Activated CD4-positive, alpha-beta T cell treated with anti-CD3 and anti-CD28 coated beads, Interleukin-2, amount 50 U/mL, for 1 hour (primary cell): ENCODE measurements at places on chromosomes 5 and 9.
A peak's percentile ranks its signal among the peaks of the same experiment; 100 is the strongest.

GRCh38 chr9:93576258-93577077, at the start of gene PHF2:
Gene PHF2 (plus strand): TSS chr9:93576584. CDS start chr9:93576774, 190 bp downstream.
- peak; percentile 39 for DNase-seq

GRCh38 chr5:69368458-69369339, 621 bp downstream of the AK6 start:
- DNase-seq, result no peak

DNA sequence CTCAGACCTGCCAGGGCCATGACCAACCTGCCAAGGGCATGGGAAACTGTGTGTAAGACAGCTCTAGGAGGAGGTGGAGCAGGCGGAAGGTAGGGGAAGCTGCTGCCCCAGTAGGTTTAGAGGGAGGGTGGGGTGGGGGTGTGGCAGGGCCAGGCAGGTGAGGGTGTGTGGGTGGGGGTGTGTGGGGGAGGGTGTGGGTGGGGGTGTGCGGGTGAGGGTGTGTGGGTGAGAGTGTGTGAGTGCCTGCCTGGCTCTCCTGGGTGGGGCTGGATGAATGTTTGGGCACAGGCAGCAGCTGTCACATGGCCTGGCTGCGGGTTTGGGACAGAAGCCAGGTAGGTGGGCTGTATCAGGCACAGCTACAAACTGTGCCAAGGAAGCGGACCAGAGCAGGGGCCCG, 8.8 kb upstream of the N4BP3 start:
- DNase-seq, result no peak

GRCh38 chr9:98248737-98249474, 6.5 kb downstream of the TBC1D2 start:
- DNase-seq, result no peak

DNA sequence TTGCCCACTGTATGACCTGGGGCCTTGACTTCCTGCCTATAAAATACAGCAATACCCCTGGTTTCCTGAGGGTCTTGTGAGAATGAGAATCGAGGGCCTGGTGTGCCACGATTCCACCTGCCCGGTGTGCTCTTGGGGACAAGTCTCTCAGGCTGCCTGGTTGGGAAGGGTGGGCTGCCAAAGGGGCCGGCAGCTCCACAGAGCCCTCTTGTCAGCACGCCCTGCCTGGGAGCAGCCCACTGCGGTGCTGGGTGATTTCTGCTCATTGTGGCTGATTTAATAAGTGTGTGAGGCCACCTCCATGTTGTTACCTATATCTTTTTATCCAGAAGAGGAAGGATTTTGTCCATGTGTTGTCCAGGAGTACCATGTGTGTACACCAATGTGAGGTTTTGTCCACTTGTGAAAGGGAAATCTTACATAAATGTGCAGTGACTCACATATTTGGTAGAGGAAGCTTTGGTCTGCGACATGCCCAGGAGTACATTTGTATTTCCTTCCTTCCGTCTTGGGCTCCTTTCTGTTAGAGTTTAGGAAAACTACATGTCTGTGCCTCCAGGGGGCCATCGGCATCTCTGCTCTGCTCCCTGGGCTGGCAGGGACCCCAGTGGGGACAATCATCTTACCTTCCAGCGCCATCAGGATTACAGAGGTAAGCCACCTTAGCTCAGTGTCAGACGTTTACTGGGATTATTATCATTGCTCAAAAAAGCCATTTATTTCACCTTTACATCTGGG, 108.6 kb downstream of the PHF2 start:
- no peak for DNase-seq

- DNase-seq, result no peak
Measured at GRCh38 chr5:113063927-113064326, 87.3 kb downstream of the DCP2 start.

DNA sequence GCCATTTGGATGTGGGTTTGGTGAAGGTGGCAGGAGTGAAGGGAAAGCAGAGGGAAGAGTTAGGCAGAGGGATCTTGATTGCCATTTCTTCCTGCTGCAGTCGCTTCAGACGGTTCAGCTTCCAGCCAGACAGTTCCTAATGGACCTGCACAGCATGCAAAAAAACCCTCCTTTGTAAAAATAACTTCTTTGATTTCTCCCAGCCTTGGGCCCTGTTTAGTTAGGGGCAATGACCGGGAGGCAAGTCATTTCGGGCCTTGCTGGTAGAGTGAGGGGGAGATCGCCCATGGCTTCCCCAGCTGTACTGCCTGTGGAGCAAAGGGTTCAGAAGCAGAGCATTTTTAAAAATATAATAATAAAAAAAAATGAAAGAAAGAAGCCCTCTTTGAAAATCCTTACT, 67.2 kb upstream of the TLE1 start:
- no peak for DNase-seq

DNA sequence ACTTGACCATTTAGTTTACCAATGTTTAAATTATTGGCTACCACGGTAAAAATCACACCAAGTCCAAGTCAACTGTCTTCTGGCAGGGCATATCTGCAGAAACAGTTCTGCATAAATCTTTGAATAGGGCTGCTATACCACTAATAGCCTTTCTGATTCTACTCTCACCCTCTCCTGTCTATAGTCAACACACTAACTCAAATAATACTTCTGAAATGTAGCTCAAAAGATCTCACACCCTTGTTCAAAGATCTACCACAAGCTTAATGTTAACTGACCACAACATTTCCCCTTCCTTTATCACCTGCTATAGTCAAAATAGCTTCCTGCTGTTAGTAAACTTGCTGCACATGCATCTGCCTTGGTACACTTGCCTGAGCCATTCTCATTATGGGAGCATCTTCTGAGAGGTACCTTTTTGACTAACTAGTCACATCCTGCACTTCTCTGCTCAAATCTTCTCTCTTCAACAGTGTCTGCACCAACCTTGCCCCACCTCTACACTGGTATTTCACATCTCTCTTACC, 319.4 kb downstream of the CDH10 start:
- DNase-seq, result no peak

GRCh38 chr5:154196281-154196680, 5.7 kb downstream of the GALNT10 start:
- no peak for DNase-seq

DNA sequence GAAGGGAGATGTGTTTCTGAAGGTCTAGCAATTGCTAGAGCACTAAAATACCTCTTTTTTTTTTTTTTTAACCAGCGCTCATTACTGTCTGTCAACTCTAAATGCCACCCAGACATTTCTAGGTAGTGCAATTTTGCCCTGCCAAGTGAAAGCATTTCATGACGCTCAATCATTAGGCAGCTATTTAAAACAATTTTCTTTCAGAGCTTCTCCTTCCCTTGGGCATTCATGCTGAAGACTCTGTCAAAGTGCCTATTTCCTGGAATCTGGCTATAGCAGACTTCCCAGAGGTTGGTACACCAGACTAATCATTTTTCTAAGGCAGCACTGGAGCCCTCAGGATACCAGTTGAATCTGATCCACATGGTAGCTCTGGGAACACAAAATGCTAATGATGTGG, 97.0 kb upstream of the ANKRD55 start:
- DNase-seq, result no peak

DNA sequence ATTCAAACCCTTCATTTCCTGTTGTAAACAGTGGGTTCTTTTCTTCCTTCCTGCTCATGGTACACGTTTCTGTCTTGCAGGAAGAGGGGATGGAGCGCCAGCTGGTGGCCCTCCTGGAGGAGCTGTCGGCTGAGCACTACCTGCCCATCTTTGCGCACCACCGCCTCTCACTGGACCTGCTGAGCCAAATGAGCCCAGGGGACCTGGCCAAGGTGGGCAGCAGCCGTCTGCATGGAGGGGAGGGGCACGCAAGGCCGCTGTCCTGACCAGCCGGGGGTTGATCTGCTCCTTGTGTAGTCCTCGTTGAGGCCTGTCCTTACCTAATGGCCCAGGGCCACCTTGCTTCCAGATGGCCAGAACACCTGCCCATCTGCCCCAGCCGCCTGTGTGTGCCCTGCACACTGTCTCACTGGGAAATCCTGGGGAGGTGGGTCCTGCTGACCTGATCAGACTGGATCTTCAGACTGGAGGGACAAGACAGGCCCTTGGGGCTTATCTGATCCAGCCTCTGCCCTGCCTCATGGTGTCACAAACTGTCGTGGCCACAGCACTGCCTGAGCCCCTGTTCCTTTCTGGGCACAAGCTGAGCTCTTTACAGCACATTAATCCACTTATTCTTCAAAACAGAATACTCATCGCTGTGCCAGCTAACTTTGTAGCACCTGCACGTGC, 44.7 kb downstream of the LRSAM1 start:
- no peak for DNase-seq

DNA sequence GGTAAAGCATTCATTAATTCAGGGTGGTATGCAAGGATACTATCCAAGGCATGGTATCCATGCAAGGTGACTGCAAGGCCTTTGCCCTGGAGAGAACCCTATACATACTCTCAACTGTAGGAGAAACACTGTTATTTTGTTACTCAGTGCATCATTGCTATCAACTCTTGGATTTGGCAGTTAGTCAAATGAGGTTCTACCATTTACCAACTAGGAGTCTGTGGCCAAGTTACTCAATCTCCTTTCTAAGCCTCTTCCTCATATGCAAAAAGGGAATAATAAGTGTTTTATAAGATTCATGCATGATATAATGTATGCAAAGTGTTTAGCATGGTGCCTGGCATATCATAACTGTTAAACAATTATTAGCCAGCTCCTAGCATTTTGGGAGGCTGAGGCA, 4.0 kb downstream of the PCDHGC3 start:
- no peak for DNase-seq

DNA sequence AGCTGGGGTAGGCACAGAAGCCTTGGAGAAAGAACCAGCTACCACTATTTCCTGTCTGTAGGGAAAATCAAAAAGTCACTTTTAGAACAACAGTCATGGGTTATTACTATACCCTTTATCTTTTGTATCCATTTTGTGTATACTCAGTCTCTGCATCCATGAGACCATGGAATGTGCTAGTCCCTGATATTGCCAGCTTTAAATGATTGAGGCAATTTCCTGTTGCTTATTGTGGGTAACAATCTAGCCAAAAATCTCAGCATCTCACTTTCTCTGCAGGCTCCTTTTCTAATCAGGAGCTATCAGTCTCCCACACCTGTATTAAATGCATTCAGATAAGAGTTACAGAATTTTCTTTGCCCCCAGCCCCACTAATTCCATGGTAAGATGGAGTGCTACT, 968 bp upstream of the KDM3B start:
- no peak for DNase-seq

- DNase-seq, result no peak
Measured at GRCh38 chr9:15433191-15433590, 10.5 kb downstream of the SNAPC3 start.

DNA sequence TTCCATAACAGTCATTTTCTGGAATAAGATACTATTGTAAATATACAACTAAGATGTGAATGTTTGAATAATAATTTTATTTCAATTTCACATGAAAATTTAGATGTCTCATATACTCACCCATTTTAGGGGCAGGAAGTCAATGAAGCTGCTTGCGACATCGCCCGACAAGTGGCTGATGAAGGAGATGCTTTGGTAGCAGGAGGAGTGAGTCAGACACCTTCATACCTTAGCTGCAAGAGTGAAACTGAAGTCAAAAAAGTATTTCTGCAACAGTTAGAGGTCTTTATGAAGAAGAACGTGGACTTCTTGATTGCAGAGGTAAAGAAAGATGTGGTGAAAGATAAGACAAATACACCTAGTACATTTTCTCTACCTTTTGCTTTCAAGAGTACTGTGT, 8.6 kb downstream of the BHMT start:
- no peak for DNase-seq

DNA sequence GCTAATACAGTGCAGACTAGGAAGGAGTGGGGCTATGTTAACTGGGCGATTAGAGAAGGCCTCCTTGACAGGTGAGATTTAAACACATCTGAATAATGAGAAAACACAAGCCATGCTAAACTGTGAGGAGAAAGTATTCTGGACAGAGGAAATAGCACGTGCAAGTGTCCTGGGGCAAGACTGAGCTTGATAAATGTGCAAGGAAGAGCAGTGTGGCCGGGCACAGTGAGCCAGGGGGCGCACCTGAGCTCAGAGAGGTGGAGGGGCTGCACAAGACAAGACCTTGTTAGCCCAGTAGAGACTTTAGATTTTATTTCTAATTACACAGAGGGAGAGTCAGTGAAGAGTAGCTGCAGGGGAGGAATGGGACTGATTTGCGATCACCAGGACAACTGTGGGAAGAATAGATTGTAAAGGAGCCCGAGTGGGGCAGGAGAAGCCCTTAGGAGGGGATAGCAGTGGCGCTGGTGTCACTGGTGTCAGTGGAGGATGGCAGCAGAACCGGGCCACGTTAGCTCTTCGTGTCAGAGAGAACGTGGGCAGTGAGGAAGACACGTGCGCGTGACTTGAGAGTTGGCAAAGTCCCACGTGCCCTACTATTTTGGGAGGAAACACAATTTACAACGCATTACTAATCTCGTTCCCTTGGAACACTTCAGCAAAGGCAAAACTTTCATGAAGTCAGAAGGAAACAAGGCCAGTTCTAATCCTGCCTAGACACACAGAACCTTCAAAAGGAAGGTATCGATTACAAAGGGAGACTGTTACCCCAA, 17.9 kb upstream of the C5orf47 start:
- DNase-seq, result no peak

DNA sequence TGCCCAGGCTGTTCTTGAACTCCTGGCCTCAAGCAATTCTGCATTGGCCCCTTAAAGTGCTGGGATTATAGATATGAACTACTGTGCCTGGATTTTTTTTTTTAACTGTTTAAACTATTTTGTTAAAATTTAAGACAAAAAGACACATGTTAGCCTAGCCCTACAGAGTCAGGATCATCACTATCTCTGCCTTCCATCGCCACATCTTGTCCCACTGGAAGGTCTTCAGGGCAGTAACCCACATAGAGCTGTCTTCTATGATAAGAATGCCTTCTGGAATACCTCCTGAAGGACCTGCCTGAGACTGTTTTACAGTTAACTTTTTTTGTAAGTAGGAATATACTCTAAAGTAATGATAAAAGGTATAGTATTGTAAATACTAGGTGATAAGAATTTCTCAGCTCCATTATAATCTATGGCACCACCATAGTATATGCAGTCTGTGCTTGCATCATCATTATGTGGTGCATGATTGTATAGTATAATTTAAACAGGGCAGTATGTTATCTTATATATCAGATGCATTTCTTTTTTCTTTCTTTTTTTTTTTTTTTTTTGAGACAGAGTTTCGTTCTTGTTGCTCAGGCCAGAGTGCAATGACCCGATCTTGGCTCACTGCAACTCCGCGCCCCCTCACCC, 52.7 kb downstream of the DENND4C start:
- no peak for DNase-seq

GRCh38 chr5:53552561-53552960, 7.9 kb upstream of the NDUFS4 start:
- DNase-seq, result no peak

DNA sequence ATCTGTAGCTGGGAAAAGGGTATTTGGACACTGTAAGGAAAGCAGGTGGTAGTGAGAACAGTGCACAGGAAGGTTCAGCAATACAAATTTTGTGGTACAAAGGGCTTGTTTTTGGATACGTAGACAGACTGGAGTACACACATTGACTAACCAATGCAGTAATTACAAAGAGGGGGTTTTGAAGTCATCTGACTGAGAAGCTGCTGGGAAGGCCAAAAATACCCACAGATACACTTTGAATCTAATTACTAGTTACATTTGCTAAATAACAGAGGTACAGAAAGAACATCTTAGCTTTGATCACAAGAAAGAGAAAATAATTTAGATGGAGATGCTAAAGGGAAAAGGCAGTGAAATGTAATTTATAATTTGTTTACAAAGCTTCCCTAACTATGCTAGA, 45.9 kb downstream of the PKD2L2 start:
- DNase-seq, result no peak
